MCF 10A (cell line): ENCODE measurements at places on chromosomes 6 and 20. TPM values are rescaled to one million over a fixed set of nuclear protein-coding genes. Genes with fewer than 3 reads are reported as not detected.

The PHACTR3 gene
- total RNA-seq = 4.5 and 22.8 TPM in 2 replicates

The FOXF2 gene
- 8.0 and 10.0 TPM in 2 replicates for total RNA-seq

DNA sequence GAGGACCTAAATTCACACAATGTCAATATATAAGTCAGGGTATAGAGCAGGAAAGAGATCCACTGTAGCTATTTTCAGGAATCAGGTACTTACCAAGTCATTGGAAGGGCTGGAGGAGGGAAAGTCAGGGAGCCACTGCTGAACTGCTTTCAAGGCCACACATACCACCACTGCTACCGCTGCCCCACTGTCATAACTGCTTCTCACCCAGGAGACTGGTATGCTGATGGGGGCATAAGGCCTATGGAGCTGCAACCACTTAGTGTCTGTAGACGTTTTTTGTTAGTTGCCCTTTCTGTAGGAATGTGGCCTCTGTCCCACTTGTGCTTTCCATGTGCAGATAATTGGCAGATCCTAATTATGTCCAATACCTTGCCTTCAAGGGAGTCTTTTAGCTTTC, 5.4 kb downstream of the SMAP1 start:
- no peaks in the 10 kb centered on the region for H3K36me3 ChIP-seq
- H3K27me3 ChIP-seq = no peaks in the 10 kb centered on the region
- peaks cover 40% of the 10 kb centered on the region for H3K4me1 ChIP-seq
- no peak overlapping the region for H3K4me3 ChIP-seq

DNA sequence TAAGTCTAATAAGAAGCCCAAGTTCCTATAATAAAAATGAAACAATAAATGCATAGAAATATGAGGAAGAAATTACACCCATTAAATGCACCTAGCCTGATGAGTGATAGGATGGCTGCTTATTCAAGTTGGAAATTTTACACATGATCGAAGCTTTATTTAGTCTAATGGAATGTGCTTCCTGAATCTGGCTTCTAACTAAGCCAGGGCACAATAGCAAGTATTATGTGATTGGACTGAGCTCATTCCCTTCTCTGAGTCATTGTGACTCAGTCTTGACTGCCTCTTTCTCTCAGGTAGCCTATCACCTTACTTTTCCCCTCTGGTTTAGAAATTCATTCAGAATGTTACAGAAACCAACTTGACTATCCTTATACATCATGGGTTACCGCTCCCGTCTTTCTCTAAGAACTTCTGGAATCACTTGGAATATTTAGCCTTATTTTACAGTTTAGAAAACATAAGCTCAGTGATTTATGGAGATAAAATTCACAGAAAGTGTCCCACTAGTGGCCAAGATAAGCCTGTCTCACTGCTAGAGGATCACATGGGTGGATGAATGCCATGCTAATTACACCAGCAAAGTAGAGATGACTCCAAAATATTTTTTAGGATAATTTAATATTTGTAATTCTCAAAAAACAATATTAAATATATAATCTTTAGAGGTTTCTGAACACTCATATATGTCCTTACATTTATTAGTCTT, 505.3 kb upstream of the JAG1 start:
- DNase-seq = peak; percentile 77
- H3K36me3 ChIP-seq = no peaks in the 10 kb centered on the region
- no peak overlapping the region for H3K27ac ChIP-seq

- H3K27me3 ChIP-seq = no peaks in the 10 kb centered on the region
- peaks cover 77% of the 10 kb centered on the region for H3K4me1 ChIP-seq
- H3K36me3 ChIP-seq = peaks cover 90% of the 10 kb centered on the region
- peak; percentile 66 for DNase-seq
- no peak overlapping the region for H3K4me3 ChIP-seq
- no peak overlapping the region for H3K27ac ChIP-seq
Observed at GRCh38 chr6:44253307-44254101, 3.8 kb downstream of the SLC35B2 start.

DNA sequence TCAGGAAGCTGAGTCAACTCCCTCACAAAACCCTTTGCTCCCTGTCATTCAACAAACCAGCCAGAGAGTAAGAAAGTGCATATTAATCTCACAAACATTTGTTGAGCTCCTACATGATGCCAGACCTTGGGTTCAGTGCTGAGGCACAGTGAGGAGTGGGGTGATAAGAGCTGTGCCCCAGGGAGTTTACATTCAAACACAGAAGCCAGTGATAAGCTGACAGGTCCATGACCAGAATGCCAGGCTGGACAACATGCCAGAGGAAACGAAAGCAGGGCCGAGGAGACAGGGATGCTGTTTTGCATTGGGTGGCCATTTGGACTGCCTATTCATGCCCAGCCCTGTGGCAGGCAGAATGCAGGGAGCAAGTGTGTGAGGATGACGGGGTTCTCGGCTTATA, 76.7 kb downstream of the LRFN2 start:
- no peak overlapping the region for H3K4me3 ChIP-seq
- no peak overlapping the region for H3K27ac ChIP-seq
- DNase-seq = no peak
- no peaks in the 10 kb centered on the region for H3K36me3 ChIP-seq

DNA sequence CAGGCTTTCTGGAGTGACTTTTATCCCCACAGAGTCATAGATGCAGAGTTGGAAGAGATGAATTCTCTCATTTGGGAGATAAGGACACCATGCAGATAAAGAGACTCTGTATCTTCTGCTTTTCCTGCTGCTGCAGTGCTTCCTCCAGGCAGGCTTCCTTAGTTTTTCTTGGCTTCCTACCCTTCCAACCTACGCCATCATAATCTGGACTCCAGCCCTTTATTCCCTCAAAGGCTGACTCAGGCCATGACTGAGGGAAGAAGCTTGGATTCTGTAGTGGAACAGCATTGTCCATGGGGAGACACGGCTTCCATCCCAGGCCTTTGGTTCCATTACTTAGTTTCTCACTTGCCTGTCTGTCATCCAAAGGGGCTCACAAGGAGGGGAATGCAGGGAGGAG, 6.5 kb upstream of the RNF24 start:
- no peak overlapping the region for H3K4me3 ChIP-seq
- peak overlapping the region; percentile 67 for H3K27ac ChIP-seq
- H3K4me1 ChIP-seq = peaks cover 30% of the 10 kb centered on the region
